ENCODE measurements at places on chromosomes 16 and 17.
A peak's percentile ranks its signal among the peaks of the same experiment; 100 is the strongest.

GRCh38 chr17:40916366-40916765, 21.1 kb downstream of the KRT23 start:
- no peak for DNase-seq

DNA sequence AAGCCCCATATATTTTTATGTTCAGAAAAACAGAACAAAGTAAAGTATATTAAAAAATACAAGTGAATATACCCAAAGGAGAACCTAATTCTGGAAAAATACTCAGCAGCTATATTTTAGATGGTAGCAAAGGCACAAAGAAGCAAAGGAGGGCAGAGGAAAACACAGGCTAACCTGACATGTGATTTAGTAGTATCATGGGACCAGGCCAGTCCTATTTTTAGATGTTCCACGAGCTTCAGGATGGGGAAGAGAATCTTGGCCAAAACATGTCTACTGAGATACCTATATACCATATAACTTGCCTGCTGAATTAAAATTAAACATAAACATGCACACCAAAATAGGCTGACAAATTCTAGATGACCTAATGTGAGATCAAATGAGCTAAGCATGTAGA, 32.9 kb downstream of the SMYD4 start:
- DNase-seq: peak; percentile 90

- no peak for DNase-seq
Observed at GRCh38 chr17:34757611-34758010, 178.2 kb downstream of the TMEM132E start.

- no peak for DNase-seq
Observed at GRCh38 chr16:49521734-49522325, 148.2 kb downstream of the C16orf78 start.

DNA sequence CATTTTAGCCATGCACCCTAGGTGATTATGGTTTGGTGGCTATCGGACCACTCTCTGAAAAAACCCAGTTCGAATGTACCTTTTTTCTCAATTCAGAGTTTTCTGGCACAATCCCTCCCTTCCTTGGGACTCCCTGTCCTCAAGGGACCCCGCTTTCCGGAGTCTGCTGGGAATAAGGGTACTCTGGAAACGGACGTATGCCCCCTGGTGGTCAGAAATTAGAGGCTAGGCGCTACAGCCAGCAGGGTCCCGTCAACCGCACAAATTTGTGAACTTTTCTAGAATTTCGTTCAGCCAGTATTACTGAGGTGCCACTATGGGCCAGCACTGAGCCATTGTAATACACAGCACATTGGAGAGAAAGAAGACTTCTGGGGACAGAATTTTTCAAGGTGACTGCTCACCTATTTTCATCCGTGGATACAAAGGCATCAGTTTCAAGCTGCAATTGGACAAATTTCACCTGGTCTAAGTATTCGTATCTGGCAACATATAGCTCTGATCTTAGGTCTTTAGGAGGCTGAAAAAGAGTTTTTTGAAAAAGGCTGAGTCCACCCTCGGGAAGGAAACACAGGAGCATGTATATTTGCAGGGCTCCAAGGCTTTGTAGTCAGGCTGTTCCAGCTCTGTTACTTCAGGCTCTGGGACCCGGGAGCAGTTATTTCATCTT, 27.1 kb upstream of the CRYBA1 start:
- DNase-seq: peak; percentile 89

DNA sequence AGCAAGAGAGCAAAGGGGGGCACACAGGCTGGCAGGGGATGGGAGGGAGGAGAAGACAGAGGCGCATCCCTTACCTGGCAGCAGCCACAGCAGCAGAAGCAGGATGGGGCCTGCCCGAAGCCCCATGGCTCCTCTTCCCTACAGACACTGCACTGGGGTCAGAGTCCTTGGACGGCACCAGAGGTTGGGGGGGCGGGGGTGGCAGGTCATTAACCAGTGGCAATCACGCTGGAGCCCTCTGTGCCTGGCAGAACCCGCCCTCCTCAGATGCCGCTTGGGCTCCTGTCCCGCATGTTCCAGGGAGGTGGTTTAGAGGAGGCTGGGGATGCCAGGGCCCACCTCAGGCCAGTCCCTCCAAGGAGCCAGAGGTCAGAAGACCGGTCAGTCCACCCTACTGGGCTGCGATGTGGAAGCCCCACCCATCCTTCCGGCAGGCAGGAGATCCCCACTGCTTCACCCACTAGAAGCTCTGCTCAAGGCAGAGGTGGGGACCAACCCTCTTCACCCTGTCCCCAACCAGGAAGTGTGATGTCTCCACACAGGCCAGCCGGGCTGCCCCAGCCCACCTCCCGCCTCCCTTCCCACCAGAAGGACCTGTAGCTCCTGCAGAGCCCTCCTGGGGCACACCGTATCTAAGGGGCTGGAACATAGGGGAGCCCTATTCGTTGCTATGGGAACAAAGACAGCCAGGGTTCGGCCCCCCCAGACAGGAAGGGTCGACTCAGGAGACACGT, 11.7 kb downstream of the ZG16B start:
- no peak for DNase-seq

- peak; percentile 9 for DNase-seq
Observed at GRCh38 chr17:43940630-43941029, 1.6 kb downstream of the PPY start.

DNA sequence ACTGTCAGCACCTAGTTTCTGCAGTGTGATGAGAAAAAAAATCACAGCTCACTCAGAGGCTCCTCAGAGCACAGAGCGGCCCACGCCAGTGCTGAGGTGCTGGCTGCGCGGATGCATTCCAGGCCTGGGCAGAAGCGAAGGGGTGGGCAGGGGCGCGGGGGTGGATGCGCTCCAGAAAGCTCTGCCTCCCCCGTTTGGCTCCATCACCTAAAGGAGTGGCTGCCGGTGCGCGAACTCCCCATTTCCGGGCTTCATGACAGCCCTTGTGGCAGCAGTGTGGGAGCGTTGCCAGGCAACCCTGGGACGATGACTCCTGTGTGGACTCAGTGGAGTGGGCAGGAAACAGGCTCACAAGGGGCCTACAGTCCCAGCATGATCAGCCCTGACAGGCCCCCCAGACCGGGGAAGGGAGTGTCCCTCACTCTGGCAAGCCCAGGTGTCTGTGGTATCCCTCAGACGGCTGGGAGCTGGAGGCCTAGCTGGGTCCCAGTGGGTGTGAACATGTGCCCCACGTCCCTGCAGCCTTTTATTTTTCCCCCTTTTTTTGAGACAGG, 32.8 kb upstream of the NUDT16L1 start:
- DNase-seq: no peak
